ENCODE measurements at places on chromosomes 11 and 22. TPM values are rescaled to one million over a fixed set of nuclear protein-coding genes. Genes with fewer than 3 reads are reported as not detected.

The ELMOD1 gene
- not detected for total RNA-seq

The EED gene
- 15.3 TPM for total RNA-seq

DNA sequence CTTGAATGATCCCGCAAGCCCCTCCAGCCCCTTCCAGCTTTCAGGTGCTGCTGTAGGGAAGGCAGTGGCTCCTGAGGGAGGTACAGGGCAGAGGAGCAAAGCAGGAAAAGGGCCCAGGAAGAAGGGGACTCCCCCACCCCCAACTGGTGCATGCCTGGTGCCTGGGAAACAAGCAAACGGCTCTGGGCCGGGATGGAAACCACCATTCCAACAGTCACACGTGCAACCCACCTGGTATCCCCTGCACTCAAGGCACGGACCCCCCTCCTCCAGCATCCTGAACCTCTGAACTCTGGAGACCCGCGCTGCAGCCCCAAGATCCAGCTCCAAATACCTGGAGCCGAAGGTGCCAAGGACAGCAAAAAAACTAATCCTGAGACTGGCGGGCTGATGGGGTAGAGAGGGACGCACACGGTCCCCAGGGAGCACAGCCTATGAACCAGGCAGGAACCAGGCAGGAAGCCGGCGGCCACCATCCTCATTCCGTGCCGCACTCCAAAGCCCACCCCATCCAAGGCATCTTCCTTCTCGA is 537 bp downstream of the SCN4B start:
- DNase-seq: no peak

GRCh38 chr11:63609971-63610580 is 4.2 kb downstream of the PLAAT3 start:
- no peak for DNase-seq

DNA sequence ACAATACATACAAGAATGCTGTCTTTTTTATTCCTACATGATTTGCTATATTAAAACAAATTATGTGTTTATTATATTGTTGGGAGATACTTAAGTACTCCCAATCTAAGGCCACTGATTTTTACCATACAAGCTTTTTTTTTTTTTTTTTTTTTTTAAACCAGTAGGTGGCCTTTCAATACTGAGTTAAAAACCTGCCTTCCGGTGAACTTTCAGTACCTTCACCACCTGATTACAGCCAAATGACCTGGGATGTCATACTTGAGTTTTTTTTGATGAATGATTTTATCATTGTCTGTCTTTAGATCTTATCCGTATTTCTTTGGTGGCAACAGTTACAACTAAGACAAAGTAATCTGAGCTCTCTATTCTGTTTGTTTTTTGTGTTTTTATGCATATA is 94.0 kb upstream of the FOLH1 start:
- DNase-seq: no peak

Measured in esophagus squamous epithelium (tissue), 5 donors.